ENCODE measurements at places on chromosomes 2 and 18.

- DNase-seq = peak; percentile 5
Observed at GRCh38 chr2:26058390-26058789, 24.5 kb downstream of the RAB10 start.

- DNase-seq = peak; percentile 82
Observed at GRCh38 chr2:64873472-64873924, 115.7 kb upstream of the SLC1A4 start.

DNA sequence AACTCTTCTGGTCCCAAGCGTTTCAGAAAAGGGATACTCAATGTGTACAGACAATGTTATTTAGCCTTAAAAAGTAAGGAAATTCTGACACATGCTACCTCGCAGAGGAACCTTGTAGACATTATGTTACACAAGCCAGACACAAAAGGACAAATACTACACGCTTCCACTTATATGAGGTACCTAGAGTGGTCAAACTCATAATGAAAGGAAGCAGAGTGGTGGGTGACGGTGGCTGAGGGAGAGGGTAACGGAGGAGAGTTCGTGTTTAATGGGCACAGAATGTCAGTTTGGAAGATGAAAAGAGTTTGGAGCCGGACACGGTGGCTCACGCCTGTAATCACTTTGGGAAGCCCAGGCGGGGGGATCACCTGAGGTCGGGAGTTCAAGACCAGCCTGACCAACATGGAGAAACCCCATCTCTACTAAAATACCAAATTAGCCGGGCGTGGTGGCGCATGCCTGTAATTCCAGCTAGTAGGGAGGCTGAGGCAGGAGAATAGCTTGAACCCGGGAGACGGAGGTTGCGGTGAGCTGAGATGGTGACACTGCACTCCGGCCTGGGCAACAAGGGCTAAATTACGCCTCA lies 1.4 kb downstream of the MCM6 start:
- no peak for DNase-seq

- DNase-seq = peak; percentile 16
Observed at GRCh38 chr2:174312581-174313234, 22.0 kb upstream of the SP9 start.

DNA sequence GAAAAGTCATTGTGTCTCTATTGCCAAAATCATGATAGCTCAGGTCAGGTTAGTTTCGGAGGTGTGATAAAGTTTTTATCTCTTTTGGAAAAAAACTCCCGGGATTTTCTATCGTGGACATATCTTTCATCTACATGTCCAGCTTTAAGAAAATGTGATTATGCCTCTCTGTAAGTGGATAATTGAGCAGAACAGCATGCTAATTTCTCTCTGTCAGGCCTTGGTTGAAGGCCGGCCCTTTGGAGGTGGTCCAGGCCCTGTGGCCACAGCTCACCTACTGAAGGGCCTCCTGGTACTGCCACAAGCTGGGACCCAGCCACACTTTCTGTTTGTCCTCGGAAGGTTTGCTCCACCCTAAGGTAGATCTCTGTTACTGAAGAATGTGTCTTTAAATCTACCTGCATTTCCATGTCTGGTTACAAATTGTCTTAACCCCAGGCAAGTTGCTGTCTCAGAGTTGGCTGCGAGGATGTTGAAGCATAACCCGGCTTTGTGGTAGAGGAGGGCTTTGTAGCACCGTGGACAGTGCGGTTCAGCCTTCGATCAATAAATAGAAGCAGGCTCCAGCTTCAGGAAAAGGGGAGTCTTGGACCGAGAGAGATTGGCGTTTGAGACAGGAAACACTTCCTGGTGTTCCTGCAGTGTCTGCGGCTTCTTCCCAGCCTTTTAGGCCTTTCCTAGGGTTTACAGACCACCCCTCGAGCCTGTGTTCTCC lies 25.5 kb downstream of the TCF7L1 start:
- no peak for DNase-seq

DNA sequence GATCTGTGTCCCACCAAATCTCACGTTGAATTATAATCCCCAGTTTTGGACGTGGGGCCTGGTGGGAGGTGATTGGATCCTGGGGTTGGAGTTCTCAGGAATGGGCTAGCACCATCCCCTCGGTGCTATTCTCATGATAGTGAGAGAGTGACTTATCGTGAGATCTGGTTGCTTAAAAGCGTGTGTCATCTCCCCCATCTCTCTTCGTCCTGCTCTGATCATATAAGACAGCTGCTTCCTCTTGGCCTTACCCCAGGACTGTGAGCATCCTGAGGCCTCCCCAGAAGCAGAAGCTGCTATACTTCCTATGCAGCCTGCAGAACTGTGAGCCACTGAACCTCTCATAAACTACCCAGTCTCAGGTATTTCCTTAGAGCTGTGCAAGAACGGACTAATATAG lies 163.7 kb upstream of the NDUFV2 start:
- DNase-seq = no peak

- no peak for DNase-seq
Observed at GRCh38 chr2:199339891-199340605, 117.7 kb downstream of the SATB2 start.

DNA sequence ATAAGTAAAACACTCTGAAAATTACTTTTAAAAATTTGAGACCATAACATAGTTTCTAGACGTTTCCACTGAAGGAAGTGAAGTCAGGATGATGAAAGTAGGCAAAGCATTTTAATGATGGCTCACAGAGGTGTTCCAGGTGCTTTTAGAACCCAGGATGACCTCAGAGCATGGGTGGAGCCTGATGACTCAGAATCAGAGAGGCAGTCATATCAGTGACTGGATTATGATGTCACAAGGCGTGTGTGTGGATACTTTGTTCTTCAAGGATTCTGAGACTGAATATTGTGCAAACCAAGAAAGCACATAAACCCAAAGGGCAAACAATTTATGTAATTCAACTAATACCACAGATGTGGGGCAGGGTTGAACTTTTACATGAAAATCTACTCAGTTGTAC lies 208.0 kb upstream of the FBXO11 start:
- no peak for DNase-seq

GRCh38 chr2:205280596-205281236 lies 401.6 kb upstream of the NRP2 start:
- no peak for DNase-seq

GRCh38 chr2:232513353-232513752 lies 6.8 kb upstream of the PRSS56 start:
- no peak for DNase-seq

DNA sequence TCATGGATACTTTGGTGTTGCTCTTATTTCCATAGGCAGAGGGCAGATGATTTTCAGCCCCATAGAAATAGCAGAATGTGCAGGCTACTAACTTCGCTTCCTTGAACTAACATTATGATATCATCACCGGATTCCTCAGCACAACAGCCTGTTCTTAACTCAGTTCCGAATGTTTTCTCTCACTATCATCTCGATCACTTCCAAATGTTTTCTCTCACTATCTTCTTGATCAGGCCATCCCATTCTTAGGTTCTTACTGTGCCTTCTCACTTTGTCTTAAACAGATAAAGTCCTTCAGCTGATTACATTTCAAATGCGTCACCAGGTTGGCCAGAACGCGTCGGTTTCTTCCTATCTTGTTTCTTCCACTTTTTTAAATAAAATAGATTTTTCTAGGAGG lies 11.4 kb upstream of the MBD2 start:
- DNase-seq = no peak

- peak; percentile 36 for DNase-seq
Observed at GRCh38 chr2:161415034-161415986, 787 bp upstream of the TBR1 start.

DNA sequence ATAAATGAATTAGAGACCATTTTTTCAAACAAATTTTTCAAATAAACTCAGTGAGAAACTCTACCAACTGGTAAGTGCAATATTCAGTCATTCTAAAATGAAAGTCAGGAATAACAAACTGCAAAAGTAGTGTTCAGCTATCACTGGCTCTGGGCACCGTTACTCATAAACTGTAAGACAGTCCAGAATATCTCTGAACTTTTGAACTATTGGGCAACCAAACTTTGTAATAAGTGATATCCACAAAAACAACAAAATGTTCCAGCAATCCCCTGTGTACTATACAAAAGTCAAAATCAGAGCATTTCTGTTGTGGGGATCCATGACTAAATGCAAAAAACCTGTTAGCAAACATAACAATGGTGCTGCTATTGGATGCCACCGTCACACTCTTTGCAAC lies 56.3 kb downstream of the SLC25A12 start:
- DNase-seq = no peak

DNA sequence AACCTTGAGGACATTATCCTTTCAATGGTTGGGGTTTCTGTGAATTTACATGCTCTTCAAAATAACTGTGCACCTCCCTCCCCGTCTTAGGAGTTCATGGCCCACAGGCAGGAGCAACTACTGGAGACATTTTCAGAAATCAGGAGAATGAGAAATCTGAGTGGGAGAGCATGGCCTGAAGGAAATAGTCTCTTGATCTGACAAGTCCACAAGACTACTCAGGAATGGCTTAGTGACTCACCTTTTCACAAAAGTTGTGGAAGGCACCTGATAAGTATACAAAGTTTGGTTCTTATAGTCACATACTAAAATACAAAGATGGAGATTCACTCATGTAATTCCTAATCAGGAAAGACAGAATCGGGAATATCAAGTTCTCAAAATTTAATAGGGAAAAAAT lies 83.6 kb upstream of the NCKAP5 start:
- DNase-seq = no peak

- peak; percentile 12 for DNase-seq
Observed at GRCh38 chr2:1022178-1022577, 71.5 kb downstream of the SNTG2 start.

DNA sequence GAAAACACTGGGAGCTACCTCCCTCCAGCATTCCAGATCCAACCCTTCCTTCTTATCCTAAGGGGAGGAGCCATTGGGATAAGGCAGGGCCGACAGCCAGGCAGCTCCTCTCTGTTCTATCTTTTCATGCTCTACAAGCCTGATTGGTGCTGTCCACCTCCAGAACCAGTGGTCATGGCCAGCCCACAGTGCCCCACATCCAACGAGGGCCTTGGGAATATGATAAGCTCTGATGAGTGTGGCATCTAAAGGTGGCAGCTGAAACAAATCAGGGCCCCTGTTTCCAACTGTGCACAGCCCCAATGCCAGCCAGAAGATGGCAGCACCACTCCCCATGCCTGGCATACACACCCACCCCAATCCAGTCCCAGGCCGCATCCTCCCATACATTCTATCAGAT lies 329.3 kb downstream of the C1D start:
- peak; percentile 58 for DNase-seq

- no peak for DNase-seq
Observed at GRCh38 chr2:217795067-217795466, 207.7 kb downstream of the TNS1 start.

DNA sequence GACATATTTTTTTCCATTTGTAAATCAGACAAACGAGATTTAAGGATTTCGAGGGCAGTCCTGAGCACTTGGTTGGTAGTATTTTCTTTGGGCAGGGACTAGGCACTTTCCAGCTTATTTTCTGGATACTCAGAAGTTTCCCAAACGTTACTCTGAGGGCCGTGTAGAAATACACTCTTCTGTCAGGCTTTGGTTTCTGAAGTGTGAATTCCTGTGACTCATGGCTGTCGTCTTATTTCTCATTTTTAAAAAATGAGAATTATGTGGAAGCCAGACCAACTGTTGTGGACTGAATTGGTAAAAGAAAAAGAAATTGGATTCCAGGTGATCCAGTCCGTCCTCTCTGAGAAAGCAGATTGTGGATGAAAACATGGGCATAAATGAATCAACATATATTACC lies 658.6 kb upstream of the FANCL start:
- DNase-seq = no peak

DNA sequence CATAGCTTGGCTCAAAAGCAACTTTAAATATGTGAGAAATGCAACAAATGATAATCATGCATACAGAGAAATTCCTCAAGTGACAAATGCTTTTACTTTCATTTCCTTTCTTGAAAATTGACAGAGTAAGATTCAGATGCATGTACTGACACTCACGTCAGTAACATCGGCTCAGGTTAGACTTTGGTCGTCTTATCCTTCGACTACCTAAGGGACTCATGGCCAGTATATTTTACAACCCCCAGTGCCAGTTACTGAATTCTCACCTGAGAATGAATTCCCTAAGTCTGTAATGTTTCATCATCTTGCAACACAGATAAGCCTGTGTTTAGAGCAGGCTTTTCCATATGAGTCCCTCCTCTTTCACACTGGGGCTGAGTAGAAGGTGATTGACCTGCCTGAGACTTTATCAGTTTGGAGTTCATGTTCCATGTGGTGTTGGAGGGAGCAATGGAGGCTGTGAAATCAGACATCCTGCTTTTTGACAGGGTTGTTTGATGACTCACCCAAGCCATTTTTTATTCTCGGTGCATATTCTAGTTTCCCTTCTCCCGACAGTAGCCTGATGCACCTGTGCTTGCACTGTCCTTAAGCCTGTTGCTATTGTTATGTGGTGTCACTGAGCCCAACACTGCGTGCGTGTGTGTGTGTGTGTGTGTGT lies 30.5 kb upstream of the ATP8B1 start:
- peak; percentile 6 for DNase-seq

GRCh38 chr2:186827862-186828492 lies 21.0 kb downstream of the ZSWIM2 start:
- DNase-seq = no peak

GRCh38 chr2:238173692-238174091 lies 14.9 kb downstream of the ERFE start:
- DNase-seq = no peak

- no peak for DNase-seq
Observed at GRCh38 chr2:117770730-117771129, 43.8 kb upstream of the DDX18 start.

GRCh38 chr2:152380261-152381055 lies 45.5 kb downstream of the FMNL2 start:
- no peak for DNase-seq

- peak; percentile 89 for DNase-seq
Observed at GRCh38 chr2:206274434-206275311, at the start of gene ZDBF2. TSS of gene ZDBF2 (plus strand) at chr2:206274663. CDS start at chr2:206281850, 7,187 bp downstream.
